ENCODE measurements at places on chromosomes 6 and 20.

GRCh38 chr6:150567380-150567779 is 32.3 kb upstream of the PLEKHG1 start:
- no peak for DNase-seq

- peak; percentile 84 for DNase-seq
These were observed 269.0 kb downstream of the COL12A1 start for GRCh38 chr6:74936886-74937285.

GRCh38 chr6:33845031-33845745 is 41.4 kb upstream of the MLN start:
- no peak for DNase-seq

- DNase-seq = peak; percentile 99
These were observed 24.4 kb downstream of the CAP2 start for GRCh38 chr6:17417817-17418216.

- no peak for DNase-seq
These were observed 17.3 kb upstream of the CCDC167 start for GRCh38 chr6:37516920-37517405.

- no peak for DNase-seq
These were observed 66.2 kb upstream of the BEND6 start for GRCh38 chr6:56888687-56889086.

GRCh38 chr6:68572525-68572924 is 62.6 kb upstream of the ADGRB3 start:
- no peak for DNase-seq

- DNase-seq = peak; percentile 47
These were observed 671.2 kb downstream of the COL12A1 start for GRCh38 chr6:74534465-74535211.

GRCh38 chr20:53399083-53399482 is 194.6 kb downstream of the ZNF217 start:
- no peak for DNase-seq

DNA sequence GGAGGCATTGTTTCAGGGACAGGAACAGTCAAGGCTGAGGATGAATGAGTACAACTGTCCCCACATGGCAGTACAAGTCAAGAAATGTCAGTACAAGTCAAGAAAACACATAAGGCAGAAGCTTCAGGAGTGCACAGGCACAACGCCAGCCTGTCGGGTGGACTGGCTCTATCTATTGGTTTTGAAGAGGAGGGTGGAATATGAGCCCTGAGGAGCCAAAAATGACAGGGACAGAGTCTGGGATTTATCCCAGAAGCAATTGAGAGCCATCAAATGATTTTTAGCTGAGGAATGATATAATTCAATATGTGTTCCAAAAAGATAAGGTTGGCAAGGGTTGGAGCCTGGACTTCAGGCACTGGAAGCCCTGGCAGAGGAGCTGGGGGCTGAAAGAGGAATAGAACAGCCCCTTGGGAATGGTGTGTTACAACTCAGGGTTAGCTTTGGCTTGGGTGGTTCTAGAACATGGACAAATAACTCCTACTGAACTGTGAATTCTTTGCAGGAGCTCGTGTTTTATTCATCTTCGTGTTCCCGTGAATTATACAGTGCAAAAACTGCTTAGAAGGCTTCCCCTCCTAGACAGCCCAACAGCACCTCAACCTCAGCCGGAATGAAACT is 425.7 kb upstream of the ARID1B start:
- no peak for DNase-seq

- DNase-seq = no peak
These were observed 5.1 kb downstream of the BACH2 start for GRCh38 chr6:90291565-90291964.

DNA sequence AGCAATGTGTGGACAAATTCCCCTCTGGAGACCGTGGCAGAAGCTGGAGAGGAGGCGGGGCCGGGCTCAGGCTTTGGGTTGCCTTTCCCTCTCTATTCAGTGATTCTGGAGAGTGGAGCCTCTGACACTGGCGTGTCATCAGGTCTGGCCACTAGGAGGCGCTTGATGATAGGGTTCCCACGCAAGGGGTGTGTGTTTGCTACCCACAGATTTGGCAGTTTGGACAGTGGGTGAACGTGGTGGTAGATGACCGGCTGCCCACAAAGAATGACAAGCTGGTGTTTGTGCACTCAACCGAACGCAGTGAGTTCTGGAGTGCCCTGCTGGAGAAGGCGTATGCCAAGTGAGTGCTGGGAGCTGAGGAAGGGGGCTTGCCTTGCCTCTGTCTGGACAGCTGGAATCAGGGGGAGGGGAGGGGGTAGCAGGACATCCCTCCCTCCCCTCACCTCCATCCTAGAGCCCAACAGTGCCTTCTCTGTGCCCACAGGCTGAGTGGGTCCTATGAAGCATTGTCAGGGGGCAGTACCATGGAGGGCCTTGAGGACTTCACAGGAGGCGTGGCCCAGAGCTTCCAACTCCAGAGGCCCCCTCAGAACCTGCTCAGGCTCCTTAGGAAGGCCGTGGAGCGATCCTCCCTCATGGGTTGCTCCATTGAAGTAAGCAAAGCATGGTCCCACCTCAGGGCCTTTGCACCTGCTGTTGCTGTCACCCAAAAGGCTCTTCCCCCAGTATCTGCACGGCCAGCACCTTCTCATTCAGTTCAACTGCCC is 14.3 kb downstream of the CAPN11 start:
- DNase-seq = peak; percentile 81

DNA sequence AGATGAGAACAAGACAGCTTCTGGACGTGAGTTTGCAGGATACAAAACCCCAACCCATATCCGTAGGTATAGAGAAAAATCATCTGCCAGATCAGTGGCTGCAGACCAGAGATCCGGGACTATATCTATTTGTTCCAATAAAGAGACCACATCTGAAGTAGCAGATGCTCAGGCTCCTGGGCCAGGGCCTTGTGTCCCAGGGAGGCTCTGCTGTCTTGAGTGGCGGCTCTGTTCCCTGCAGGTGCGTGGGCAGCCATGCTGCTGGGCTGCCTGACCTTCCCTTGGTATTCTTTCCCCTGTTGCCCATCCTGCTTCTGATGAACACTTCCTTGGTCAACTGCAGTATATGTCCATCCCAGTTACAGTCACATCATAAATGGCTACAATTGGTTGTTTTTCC is 34.9 kb downstream of the ERMARD start:
- no peak for DNase-seq

DNA sequence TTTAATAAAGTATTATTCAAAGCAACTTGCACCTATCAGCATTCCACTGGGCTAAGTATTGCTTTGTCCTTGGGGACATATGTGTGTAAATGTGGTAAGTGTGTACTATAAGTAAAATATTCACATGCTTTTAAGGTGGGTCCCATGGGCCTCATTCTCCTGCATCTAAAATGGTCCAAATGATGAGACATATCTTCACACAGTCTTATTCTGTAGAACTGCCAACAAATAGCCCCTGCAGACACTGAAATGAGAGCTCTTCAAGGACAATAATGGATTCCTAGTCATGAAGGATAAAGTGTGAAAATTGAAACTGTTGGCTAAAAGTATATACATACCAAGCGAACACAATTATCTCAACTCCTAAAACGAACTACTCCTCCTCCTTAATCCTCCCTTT is 81.8 kb downstream of the SMLR1 start:
- no peak for DNase-seq

DNA sequence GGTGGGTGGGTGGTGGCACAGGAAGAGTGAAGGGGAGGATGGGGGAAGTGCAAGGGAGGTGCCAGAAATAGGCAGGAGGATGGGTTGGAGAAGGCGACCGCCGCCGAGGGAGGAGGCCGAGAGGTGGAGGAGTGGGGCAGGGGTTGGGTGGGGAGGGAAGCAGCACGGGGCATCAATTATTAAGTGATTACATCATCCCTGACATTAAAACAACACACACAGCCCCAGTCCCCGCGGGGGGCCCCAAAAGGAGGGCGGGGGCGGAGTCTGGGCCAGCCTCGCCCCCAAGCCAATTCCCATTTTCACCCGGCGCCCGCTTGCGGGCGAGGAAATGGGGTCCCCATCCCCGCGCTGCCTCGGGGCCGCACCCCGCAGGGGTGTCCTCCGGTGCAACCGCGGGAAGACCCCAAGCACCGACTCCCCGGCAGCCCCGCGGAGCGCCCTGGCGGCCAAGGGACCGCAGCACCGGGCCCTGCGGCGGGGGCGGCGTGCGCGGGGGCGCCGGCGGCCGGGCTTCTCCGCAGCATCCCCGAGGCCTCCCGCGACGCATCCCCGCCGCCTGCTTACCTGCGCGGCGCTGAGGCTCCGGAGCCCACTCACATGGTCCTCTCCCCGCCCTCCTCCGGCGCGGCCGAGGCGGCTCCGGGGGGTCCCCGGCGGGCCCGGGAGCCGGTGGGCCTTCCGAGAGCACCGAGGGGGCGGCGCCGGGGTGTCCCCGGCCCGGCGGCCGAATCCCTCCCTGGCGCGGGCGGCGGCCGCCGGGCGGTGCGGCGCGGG is 663 bp downstream of the FYN start:
- DNase-seq = peak; percentile 54

- DNase-seq = peak; percentile 48
These were observed 150.8 kb downstream of the EDN1 start for GRCh38 chr6:12440981-12441380.

DNA sequence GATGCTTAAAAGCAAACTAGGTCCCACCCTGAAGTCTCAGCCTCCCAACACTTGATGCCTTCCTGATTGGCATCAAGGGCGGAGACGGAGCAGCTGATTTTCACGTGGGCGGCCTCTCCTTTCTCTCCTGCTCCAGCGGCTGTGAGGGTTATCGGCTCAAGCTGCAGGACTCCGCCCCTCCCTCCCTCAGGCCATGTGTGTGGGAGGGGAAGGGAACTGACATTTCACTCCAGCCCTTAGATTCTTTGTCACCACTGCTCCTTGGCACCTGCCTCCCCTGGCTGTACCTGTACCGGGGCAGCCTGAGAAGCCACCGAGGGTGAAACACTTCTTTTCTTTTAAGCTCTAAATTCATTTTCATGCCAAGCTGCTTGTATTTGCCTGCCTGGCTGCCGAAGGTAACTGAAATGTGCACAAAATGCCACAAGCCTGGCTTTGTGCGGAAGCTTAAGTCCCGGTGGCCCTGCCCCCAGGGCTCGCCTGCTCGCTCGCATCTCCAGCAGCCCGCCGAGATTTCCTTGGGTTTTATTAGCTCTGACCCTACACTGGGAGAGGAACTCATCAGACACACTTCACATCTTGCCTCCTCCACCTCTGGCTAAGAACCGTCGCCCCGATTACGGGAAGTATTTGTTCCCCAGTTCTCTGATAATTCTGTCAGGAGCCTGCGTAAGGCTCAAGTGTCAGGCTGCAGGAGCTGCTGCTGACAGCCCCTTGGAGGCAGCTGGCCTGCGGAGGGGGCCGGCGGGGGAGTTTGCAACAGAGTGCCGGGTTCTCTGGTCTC is 9.6 kb upstream of the CPNE5 start:
- DNase-seq = peak; percentile 9

- peak; percentile 13 for DNase-seq
These were observed 108.1 kb upstream of the TIAM2 start for GRCh38 chr6:154887051-154887450.

DNA sequence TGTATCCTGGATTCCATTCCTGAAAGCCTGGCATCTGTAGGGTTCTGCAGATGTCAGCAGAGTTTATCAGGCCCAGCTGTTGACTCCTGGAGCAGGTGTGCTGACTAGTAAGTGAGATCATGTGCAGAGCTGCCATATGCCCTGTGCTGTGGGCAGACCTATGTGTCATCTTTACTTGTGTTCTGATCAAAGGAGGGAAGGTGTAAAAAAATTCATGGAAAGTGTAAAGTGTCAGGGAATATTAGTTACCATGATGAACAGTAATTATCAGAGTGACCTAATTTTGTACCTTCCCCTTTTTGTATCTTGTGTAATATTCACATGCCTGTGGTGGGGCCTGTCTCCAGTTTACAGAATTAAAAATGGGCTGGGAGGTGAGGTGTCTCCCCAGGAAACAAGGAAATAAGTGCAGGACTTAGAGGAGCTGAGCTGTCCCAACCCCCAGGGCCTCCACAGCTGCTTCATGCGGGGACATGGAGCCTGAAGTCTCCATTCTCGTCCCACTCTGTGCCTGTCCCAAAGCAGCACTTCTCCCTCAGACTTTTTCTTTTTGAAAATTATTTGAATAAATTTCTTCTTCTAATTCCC is 148.2 kb upstream of the GGTLC1 start:
- no peak for DNase-seq

GRCh38 chr6:12484519-12484918 is 194.4 kb downstream of the EDN1 start:
- no peak for DNase-seq

DNA sequence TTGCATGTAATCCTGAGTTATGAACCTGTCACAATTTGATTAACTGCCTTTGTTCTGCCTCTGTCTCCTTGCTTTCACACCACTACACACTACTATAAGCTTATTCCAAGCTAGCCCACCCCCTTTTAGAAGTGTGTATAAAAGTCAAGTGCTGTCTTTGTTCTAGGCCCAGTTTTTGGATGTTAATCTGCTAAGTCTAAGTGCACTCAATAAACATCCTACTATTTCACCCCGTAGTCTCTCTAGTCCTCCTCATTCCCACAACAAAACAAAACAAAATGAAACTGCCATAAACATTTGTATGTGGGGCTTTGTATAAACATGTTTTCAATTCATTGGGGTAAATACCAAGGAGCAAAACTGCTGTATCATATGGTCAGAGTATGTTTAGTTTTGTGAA is 16.1 kb upstream of the SPACA1 start:
- no peak for DNase-seq

GRCh38 chr20:59891581-59891980 is 41.9 kb downstream of the SYCP2 start:
- DNase-seq = no peak

DNA sequence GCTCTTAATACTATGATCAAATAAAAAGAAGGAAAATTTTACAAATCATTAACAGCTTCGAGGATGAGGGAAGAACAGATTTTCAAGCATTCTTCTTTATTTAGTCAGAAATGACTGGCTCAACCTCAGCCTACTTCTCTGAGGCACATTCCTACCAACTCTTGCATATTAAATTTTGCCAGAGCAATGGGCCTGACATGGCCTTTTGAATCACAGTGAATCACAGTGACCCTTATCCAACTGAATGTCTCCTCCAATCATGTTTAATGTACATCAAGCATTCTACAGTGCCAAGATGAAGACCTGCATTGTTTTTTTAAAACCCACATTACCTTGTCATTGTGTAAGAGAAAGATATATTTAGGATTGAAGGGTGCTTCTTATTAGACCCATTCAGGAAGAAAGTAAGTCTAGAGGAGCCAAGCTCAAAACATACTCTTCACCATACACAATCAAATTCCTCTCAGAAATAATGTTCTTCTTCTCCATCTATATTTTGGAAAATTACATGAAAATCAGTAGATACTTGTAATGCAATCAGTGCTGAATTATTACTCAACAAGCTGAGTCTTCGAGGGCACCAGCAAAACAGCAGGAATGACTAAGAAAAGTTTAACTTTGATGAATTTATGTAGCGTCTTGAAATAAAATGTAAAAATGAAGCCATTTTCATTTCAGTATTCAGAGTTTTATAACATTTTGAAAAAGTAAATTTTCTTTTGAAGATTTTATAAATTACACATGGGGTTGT is 44.1 kb upstream of the MOXD1 start:
- DNase-seq = peak; percentile 95

DNA sequence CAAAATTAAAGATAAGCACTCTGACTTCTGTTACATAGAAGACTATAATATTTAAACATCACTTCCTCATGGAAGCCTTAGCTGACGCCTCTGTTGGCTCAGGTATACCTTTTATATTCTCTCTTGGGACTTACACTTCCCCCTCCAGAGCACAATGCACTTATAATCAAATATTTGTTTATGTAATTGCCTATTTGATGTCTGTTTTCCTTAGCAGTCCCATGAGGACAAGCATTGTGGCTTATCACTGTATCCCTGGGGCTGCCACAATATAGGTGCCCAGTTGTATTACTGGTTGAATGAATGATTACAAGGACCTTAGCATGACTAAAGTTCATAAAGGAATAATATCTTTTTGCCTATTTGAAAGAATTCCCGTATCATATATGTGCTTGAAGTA is 186.7 kb upstream of the VGLL2 start:
- no peak for DNase-seq

- DNase-seq = no peak
These were observed 1166.0 kb upstream of the GJE1 start for GRCh38 chr6:140966676-140967075.
